ENCODE measurements at places on chromosomes 2 and 18.

DNA sequence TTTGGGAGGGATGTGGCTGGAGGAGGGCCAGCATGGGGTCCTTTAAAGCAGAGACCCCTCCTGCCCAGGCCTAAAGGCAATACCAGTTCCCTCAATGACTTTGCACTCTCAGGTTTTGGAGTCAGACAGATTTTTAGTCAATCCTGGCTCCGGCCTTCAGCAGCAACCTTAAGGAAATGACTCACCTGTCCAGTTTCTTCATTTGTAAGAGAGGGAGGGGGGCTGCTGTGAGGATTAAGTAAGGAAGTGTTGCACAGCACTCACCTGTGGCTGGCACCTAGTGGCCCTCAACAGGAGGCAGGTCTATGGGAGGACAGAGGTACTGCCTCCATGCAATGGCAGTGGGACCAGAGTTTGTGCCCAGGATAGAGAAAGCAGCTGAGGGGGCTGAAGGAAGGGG, 13.7 kb downstream of the CNGA3 start:
- no peak for DNase-seq

- peak; percentile 38 for DNase-seq
These were observed 148.7 kb downstream of the LDLRAD4 start for GRCh38 chr18:13366962-13367892.

DNA sequence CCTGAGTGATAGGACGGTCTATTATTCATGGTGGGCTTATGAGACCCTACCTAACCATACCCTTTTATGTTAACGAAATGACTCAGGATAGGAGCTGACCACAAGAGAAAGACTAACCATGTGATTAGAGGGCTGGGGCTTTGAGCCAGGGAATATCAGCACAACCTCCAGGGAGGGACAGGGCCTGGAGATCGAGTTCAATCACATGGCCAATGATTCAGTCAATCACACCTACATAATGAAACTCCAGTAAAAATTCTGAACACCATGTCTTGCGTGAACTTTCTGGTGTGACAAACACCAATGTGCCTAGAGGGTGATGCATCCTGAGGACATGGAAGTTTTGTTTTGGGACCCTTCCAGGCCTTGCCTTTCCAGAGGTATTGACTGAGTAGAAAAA, 2.2 kb upstream of the TEX51 start:
- no peak for DNase-seq

- no peak for DNase-seq
These were observed 270.9 kb upstream of the FIGN start for GRCh38 chr2:164006704-164007103.

DNA sequence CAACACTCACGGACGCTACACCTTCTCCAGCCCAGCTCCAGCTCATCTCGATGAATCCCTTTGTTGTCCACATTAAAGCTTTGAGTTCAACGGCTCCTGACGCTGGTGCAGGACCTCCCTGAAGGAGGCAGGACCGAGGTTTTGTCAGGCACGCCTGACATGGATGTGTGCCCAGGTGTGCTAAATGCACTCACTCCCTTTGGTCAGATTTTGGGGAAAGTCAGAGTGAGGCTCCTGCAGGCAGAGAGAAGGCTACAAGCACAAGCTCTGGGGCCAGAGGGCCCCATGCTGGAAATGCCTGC, 78.6 kb downstream of the NDUFA10 start:
- DNase-seq = no peak

DNA sequence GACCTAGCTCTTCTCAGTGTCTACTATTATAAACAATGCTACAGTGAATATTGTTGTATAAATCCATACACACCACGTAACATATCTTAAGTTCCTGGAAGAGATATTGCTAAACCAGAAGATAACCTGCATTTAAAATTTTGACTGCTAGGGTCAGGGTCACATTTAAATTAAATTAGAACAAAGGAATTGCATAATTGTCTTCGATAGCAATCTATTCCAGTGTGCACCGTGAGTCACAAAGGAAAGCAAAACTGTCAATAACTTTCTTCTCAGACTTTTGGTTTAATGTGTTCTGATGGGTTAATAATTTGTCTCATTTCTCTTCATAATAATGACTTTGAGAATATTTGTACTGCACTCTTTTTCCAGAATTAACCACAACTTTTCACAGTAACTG, 4.2 kb downstream of the GEN1 start:
- no peak for DNase-seq

DNA sequence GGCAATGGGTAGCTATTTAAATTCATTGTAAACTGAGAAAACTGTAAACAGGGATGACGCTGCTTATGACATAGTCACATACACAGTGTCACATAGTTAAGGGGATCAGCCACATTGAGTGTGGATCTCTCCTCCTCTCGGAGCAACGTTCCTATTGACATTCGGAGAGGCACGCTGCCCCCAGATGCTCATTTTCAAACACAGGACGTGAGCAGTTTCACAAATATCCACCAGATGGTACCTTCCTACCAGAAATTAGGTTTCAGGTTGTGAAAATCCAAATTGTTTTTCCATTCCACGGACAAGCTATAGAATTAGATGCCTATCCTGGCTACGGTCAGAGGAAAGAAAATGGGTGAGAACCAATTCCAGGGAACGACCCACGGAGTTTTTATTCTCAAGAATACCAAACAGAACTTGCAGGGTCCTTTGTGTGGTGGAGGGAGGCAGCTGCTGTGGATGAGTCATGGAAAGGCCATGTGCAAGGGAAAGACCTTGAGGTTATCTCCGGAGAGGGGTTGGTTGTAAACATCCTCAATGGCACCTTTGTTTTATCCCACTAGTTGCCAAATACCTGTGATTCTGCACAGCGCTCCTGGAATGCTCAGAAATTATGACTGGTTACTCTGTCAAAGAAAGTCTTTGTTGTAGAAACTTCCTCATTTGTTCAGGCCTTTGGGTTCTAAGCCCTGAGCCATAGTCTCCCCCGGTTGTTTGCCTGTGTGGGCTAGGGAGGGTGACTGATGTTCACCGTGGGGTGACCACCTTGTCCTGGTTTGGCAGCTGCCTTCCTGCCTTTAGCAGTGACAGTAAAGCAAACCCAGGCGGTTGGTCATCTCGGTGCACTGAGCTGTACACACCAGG, 88.0 kb downstream of the ACTR3 start:
- no peak for DNase-seq

DNA sequence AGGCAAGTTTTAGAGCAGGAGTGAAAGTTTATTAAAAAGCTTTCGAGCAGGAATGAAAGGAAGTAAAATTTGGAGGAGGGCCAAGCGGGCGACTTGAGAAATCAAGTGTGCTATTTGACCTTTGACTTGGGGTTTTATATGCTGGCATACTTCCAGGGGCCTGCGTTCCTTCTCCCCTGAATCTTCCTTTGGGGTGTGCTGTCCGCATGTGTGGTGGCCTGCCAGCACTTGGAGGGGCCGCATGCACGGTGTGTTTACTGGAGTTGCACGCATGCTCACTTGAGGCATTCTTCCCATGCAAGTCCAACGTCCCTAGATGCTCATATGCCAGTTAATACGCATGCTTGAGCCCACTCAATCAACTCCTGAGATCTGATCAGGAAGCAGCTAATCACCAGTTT, 78.3 kb upstream of the MAP4K4 start:
- peak; percentile 83 for DNase-seq

- DNase-seq = peak; percentile 93
These were observed at the start of the genes ATG4B and THAP4 for GRCh38 chr2:241637018-241637794. Gene ATG4B, plus strand, starts transcription at chr2:241637693. Its CDS starts 22 bp downstream, at chr2:241637715. Gene THAP4, minus strand, starts transcription at chr2:241637158. Its CDS starts 141 bp downstream, at chr2:241637017.

DNA sequence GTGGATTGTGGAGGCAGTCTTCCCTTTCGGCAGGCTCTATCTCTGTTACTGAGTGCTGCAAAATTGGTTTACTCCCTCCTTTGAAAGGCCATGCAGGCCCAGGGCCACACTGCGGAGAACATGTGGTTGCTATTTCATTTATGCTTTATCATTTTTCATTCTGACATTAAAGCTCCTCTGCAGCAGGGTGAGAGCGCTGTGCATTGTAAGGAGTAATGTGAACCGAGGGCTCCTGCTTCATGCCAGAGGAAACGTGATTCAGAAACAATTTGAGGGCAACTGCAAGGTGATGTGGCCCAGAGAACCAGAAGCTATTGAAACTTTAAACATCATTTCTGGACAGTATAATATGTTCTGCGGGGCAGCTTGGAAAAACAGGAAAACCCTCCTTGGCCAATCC, 341.6 kb upstream of the NT5C1B start:
- DNase-seq = no peak

DNA sequence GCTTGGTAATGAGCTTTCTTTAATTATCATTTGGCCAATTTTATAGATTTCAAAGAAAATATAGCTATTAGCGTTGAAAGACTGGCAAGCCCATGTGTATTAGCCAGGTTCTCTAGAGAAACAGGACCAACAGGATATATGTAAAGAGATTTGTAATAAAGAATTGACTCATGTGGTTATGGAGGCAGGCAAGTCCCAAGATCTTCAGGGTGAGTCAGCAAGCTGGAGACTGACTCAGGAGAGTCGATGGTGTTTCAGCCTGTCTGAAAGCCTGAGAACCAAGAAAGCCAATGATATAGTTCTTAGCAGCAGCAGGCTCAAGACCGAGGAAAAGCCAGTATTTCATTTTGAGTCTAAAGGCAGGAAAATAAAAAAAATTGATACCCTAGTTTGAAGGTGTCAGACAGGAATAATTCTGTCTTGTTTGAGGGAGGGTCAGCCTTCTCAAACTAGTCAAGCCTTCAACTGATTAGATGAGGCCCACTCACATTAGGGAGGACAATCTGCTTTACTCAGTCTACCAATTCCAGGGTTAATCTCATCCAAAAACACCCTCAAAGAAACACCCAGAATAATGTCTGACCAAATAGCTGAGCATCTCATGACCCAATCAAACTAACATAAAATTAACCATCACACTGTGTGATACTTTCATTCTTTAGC, 78.3 kb upstream of the CRIM1 start:
- DNase-seq = peak; percentile 1

DNA sequence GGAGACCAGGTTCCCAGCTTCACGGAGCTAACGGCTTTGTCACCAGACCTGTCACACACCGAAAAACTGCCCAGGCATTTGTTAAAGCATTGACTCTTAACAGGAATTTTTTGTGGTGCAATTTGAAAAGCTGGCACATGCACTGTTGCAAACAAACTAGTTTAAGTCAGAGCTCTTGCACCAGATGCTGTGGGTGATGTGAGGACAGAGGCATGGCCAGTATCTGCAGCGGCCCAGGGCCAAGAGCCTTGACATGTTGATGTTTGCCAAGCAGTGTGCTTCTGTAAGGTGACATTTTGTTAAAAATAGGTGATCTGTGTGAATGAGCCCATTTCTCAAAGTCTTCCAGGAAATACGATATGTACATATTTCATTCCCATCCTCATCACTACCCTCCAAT, 142.5 kb downstream of the MTCL1 start:
- no peak for DNase-seq

DNA sequence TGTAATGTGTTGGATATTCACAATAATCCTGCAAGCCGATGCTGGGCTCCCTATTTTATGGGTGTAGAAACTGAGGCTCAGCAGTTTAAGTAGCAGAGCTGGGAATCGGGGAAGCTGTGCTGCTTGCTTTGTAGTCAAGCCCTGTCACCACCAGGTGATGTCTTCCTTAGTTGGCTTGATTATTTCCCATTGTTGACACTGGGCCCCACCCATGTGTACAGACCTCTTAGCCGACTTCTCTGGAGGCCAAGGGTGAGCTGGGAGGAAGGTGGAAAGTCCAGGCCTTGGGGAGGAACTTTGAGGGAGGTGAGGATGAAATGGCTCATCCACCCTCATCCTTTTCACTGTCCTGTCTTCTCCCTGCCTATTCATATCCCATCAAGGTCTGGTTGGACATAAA, 60.0 kb downstream of the CAPN13 start:
- DNase-seq = no peak

Data from suppressor macrophage treated with lipopolysaccharide for 4 hours (primary cell).